Inflammatory macrophage treated with lipopolysaccharide for 1 hour (primary cell): ENCODE measurements at places on chromosomes 3 and 15.

- DNase-seq: no peak
Measured at GRCh38 chr3:18866899-18867298, 281.4 kb upstream of the KCNH8 start.

- peak; percentile 8 for DNase-seq
Measured at GRCh38 chr3:115275896-115276295, 128.8 kb upstream of the ZBTB20 start.

DNA sequence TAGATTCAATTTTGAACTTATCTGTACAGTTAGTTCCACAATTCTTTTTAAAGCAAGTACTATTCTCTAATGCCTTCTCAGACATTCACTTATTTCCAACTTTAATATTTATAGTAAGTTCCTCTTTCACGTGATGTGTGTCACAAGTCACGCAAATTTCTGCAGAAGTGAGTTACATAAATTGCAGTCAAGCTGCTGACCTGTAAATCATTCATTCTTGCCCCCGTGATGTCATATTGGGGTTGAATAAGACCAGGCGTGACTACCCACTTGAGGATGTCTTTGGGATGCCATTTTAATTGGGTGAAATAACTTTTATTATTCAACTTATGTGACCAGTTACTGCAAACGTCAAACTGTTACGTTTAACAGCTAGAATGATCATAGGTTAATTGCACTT is 15.1 kb downstream of the PPARG start:
- peak; percentile 90 for DNase-seq

GRCh38 chr3:63159764-63160163 is 118.3 kb upstream of the SYNPR start:
- no peak for DNase-seq

- no peak for DNase-seq
Measured at GRCh38 chr3:64438812-64439211, 213.5 kb upstream of the PRICKLE2 start.

- DNase-seq: peak; percentile 17
Measured at GRCh38 chr3:136862617-136863322, 762 bp downstream of the NCK1 start.

DNA sequence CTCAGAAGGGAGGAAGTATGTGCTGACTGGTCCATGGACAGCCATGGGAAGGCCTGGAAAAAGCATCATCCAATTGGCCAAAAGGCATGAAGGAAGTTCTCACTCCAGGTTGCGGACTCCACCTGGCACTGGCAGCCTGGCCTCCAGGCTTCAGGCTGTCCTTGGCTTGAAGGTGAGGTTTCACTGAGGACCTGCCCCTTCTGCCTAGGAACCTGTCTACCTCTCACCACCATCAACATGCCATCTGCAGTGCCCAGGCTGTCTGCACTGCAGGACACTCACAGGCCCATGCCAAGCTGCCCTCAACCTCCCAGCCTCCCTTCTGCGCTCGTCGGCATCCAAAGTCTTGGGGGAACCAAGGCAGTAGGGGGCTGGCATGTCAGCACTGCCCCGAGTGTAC is 51.1 kb downstream of the CEP70 start:
- no peak for DNase-seq

GRCh38 chr3:184540777-184541681 is 20.6 kb upstream of the EPHB3 start:
- peak; percentile 61 for DNase-seq

GRCh38 chr3:78483090-78483489 is 1284.7 kb downstream of the ROBO1 start:
- DNase-seq: no peak

- no peak for DNase-seq
Measured at GRCh38 chr3:172749230-172749965, 1.1 kb upstream of the ECT2 start.

DNA sequence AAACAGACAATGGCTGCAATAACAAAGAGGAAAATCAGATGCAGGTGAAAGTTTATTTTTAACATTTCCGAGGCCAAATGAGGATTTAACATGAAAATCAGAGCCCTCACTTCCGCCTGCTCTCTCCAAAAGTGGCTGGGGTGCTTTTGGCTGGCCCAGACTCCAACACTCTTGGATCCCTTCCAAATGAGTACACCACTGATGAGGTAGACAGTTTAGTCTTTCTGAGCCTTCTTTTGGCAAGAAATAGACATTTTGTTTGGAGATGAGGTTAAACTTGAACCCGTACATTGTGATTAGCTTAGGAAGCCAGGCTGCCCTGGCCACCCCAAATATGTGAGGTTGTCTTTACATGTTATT is 51.0 kb upstream of the TRA2B start:
- DNase-seq: no peak

DNA sequence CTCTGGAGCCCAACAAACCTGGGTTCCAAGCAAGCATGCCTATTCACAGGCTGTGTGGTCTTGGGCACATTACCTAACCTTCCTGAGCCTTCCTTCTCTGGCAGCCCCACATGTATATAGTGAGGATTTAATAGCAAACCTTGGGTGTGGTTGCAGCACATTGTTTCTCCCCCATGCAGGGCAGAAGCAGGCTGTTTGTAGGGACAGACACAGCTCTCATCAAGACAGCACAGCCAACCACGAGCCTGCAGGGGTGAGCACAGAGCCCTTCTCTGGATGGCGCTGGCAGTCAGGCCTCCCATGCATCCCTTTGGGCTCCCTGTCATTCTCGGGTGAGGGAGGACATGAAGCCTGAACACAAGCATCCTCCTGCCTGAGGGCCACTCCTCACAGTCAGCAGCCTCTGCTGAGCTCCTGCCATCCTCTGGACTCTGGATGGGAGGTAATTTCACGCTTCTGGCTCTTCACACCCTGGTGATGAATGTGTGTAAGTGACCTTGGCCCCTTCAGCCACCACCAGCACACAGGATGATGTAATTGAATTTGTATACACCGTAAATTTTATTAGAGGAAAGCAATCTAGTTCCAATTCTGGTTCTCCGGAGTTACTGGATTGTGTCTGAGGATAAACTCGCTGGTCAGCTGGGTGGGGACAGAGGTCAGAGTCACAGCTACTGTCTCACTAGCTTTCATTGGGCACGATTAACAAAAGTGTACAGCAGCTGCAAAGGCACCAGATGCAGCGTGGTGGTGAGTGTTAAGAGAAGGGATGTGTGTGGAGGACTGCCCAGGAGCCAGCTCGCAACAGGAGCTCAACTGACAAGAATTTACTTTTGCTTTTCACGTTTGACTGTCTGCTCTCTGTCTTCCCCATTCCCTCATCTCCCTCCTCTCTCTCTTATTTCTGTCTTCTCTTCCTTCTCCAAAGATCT is 118.1 kb downstream of the CLSTN2 start:
- no peak for DNase-seq

- no peak for DNase-seq
Measured at GRCh38 chr3:190414297-190414696, 26.3 kb downstream of the CLDN16 start.

DNA sequence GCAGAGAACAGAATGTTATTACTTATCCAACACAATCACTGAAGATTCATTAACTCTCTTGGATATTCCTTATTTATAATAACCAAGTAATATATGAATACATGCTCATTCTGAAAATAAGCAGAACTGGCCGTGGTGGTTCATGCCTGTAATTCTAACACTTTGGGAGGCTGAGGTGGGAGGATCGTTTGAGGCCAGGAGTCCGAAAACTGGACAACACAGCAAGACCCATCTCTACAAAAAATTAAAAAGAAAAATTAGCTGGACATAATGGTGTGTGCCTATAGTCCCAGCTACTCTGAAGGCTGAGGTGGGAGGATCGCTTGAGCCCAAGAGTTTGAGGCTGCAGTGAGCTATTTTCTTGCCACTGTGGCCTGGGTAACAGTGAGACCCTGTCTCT is 25.9 kb downstream of the RNF168 start:
- DNase-seq: no peak
